NCI-H345 (cell line): ENCODE measurements at places on chromosomes 2 and 18.

DNA sequence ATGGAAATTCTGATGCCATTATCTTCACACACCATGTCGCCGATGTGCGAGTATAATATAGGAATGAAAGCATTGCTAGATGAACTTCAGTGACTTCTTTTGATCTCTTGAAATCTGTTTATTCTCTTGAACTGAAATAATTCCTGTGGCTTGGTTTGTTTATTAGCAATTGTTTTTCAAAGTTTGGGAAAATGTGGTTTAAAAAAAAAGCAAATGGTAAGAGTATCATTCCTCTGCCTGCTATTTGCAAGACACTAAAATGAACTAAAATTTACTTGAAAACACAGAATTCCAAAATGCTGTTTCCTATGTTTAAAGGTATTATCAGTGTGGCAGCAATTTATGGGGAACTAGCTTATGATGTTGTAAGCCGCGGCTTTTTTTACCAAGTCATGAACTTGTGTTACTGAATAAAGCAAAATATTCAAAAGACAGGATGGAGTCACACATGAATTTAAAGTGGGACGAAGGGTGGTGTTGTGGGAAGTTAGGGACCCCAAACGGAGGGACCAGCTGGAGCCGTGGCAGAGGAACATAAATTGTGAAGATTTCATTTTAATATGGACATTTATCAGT lies 96.4 kb downstream of the COLEC12 start:
- no peak for DNase-seq

DNA sequence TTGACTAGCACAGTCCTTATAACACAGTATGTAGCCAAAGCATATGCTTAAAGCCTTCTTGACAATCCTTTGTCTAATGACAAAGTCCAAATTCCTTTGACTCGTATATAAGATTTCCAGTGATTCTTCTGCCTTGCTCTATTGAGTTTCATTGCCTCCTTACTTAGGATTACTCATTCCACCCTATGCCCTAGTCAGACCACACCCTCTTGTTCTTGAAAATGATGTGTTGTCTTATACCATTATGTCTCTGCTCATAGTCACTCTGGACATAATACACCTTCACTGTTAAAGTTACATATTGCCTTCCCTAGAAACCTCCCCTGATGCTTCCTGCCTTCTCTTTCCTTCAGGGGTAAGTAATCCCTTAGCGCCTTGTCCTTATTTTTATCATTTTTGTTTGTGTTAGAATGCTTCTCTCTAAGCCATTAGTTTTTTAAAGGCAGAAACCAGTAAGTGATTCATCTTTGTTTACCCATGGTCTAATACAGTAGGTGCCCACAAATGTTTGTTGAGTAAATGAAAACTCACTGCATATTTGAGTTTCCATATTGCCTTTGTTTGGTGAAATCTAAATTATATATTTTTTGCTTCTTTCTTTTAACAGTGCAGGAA lies 19.3 kb downstream of the GPD2 start:
- no peak for DNase-seq

DNA sequence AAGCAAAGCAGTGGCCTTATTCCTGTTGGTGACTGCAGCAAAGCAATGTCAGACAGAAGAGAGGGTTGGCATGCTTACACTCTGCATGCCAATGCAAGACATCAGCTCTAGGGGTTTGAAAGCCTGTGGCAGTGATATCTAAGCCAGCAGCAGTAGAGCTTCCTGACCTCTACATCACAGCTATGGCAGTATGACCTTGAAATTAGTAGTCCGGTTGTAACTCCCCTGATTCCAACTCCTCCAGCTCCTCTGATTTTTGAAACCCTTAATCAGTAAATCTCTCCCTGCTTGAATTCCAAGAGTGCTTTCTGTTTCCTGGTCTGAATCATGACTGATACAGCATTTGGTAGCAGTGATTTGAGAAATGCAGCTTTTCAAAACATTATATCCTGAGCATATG lies 60.0 kb upstream of the LRP1B start:
- DNase-seq, result no peak

- DNase-seq, result no peak
Measured at GRCh38 chr2:11770531-11771188, 24.2 kb downstream of the LPIN1 start.

DNA sequence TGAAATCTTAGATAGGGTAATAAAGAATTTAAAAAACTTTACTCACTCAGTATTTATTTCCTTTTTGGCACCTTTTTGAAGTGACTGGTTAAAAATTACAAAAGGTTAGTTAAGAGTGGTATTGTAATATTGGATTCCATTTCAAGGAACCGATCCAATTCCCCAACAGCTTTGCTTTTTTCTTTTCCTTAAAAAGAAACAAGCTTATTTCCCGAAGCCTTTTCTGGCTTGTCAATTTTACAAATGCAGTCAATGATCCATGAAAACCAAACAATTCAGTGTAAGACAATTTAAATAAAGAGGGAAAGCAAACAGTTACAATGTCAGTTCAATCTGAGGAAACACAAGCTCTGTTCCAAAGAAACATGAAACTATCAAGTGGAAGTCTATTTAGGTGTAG lies 200.2 kb downstream of the RIT2 start:
- DNase-seq, result peak; percentile 82

GRCh38 chr2:16546128-16546754 lies 119.4 kb downstream of the CYRIA start:
- no peak for DNase-seq

DNA sequence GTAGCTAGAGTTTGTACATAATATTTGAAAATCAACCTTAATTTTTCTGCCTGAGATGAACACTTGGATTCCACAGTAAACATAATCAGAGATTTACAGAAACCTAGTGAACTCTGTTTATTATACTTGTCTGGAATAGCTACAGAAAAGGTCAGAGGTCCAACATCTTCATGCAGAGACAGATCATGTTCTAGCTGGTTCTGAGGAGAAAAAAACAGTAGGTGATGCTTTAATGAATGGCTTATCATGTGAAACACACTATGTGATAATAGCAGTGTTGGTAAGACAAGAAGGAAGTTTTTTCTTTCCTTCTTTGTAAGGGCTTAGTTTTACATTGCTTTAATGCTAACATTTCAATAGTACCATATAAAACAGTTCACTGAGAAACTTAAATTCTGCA lies 846.4 kb upstream of the ZEB2 start:
- DNase-seq, result no peak

DNA sequence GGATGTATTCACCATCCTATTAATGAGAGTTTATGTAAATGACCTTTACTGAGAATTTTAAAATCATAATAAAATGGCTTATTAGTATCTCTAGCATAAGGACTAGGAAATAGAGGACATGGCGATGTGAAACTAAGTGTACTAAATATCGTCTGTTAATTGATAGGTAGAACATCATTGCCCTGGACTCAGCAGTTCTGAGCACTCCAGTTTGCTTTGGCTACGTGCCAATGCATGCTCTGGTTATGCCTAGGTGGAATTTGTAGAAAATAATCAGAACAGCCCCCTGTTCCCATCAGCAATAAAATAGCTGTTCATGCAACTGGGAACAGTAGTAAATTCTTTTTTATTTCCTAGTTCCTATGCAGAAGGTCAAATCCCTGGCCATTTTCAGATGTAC lies 247.8 kb downstream of the DOK6 start:
- peak; percentile 65 for DNase-seq

- DNase-seq, result no peak
Measured at GRCh38 chr2:62362561-62362960, 143.4 kb downstream of the TMEM17 start.

- DNase-seq, result no peak
Measured at GRCh38 chr2:160402501-160402900, 91.1 kb downstream of the RBMS1 start.
